Fibroblast of villous mesenchyme (primary cell): ENCODE measurements at places on chromosomes 1 and 21. TPM values are rescaled to one million over a fixed set of nuclear protein-coding genes. Genes with fewer than 3 reads are reported as not detected.

The OR2G2 gene
- not detected in 2 replicates for total RNA-seq

The FAM110D gene
- under 0.01 TPM in 1 of 2 replicates, not detected in the other for total RNA-seq

The APCS gene
- total RNA-seq = not detected in 2 replicates

The MATN1 gene
- not detected in 2 replicates for total RNA-seq

The CATSPERE gene
- total RNA-seq = 0.64 and 1.7 TPM in 2 replicates
